ENCODE measurements at places on chromosomes 3 and 15.

- DNase-seq = no peak
Measured at GRCh38 chr15:58336161-58336560, 95.6 kb upstream of the LIPC start.

DNA sequence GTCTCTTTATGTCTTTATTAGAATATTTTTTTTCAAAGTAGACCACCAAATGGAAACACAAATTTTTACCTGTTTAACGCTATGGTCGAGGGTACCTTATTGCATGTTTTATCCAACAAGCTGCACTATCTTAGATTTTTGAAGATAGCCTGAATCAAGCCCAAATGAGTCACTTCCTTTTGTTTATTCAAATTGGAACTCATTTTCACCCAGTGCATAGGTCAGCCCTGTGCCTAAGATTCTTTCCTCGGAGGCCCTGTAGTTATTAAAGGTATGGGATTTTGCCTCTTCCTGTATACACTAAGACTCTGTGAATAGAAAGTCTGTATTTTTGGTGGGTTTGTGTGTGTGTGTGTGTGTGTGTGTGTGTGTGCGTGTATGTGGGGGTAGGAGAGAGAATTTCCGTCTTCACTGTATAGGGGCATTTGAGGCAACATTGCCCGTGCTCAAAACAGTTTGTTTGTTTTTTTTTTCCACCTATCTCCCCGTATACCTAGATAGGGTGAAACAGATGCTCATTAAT lies 358.0 kb upstream of the CADM2 start:
- no peak for DNase-seq

DNA sequence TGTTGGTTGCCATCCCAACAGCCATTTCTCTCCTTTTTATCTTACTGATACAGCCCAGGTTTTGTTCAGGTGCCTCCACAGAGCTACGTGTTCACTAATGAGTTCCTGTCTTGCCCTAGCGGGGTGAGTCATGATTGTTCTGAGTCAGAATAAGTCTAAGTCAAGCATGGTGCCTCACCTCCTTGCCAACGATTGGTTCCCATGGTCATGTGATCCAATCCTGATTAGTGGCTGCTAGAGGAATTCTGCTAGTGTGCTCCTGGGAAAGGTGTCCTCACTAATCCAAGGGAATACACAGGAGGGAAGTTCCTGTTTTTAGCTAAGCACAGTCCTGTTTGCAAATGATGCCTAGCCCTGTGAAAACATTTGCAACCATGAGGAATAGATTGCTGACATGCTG lies 99.8 kb downstream of the NSUN3 start:
- no peak for DNase-seq

DNA sequence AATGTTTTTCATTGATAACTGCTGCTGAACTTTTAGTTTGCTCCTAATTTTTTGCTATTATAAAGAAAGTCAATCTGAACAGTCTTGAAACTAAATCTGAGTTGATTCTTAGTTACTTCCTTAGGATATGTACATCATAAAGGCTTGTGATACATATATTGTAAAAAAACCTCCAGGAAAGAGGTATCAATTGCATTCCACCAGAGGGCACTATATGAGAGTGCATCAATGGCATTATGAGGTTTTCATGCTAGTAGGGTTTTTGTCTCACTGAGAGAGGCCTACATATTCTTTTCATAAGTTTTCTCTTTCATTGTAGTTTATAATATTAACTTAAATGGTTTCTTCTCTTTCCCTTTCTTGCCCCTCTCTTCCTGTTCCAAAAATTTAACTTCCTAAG lies 46.9 kb downstream of the PIK3R4 start:
- DNase-seq = peak; percentile 30

- no peak for DNase-seq
Measured at GRCh38 chr3:147406028-147406931, at the start of gene ZIC4. Gene ZIC4, minus strand, starts transcription at chr3:147406543. Its CDS starts 3,746 bp downstream, at chr3:147402797.

DNA sequence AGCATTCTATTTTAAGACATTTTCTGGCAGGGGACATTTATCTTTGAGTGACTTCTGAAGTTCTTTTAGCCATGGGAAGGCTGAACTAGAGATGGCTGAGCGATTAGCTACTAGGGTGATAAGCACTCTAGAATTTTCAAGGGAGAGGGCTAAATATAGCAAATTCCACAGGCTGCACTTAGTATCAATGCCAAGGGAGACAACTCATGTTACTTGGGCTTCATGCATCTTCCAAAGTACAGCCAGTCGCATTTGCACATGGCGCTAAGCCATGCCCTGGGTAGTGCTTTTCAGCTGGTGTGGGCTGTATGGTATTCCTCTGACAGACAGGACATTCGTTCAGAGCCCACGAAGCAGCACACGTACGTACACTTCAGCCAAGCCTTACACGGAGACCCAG lies 69.6 kb downstream of the RYR3 start:
- DNase-seq = no peak

DNA sequence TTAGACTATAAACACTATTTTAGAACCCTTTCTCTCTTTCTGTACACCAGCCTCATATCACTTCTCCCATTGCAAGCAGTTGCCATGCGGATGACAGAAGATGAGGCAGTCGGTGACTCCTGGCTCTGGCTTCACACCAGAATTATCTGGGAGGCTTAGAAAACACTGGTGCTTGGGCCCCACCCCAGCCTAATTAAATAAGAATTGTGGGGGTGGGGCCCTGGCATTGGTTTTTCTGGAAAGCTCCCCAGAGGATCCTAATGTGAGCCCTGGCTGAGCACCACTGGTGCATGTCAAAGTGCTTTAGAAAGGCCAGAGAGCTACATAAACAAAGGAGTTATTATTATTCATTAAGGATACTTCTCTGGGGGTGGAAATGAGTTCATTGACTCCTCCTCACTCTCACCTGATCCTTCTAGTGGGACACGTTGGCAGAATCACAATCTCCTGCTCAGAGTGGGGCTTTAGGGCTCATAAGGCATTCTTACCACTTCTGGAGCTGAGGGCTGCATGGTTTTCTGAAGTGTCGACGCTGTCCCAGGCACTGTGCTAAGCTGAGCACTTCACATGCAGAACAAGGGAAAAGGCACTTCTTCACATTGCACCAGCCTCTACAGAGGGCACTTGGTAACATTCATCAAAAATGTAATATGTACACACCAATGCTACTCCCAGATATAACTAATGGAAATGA lies 188.5 kb upstream of the TLE3 start:
- DNase-seq = no peak

- DNase-seq = no peak
Measured at GRCh38 chr15:68369931-68370767, 61.8 kb downstream of the ITGA11 start.

DNA sequence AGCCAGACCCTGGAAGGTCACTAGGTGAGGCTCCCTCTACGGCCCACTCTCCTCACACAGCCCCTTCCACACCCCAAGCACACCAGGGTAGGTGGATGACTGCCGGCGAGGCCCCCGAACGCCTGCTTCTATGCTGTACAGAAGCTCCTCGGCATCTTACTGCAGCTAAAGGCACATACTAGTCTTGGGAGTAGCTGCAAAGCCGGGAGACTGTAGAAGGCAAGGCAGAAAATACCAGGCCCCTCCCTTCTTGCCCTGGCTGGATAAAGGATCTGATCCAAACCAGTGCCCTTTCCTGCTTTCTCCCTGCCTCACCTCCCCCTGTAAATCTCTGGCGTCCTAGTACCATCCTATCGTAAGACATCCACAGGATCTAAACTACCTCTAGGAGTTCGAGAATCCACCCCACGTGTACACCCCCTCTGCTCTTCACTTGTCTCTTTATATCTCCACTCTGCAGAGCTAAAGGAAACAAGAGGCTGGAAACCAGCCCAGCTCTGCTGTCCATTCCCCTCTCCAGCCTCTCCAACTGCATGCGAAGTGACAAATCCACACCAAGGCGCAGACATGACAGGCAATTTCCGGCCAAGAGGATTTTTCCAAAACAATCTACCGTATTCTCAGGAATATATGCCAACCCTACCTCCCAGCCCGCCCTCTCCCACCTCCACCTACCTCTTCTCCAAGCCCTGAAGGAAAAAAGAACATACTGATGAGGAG lies 11.8 kb downstream of the TNK2 start:
- DNase-seq = peak; percentile 72

DNA sequence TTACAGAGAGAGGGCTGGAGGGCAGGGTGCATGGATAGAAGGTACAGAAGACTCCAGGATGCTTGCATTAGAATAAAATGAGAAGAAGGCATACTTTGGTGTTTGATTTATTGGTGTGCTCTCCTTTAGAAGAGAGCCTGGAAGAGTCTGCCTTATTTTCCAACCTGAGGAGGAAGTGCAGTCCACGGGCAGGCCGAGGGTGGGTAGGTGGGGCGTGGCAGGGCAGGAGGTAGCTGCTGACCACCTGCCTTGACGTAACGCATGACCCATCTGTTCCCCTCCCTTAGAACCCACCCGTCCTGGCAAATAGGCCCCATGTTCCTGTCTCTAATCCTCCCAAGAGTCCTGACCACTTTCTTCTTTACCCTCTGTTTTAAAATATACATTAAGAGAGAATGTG lies 222.3 kb upstream of the LYSMD4 start:
- DNase-seq = no peak

DNA sequence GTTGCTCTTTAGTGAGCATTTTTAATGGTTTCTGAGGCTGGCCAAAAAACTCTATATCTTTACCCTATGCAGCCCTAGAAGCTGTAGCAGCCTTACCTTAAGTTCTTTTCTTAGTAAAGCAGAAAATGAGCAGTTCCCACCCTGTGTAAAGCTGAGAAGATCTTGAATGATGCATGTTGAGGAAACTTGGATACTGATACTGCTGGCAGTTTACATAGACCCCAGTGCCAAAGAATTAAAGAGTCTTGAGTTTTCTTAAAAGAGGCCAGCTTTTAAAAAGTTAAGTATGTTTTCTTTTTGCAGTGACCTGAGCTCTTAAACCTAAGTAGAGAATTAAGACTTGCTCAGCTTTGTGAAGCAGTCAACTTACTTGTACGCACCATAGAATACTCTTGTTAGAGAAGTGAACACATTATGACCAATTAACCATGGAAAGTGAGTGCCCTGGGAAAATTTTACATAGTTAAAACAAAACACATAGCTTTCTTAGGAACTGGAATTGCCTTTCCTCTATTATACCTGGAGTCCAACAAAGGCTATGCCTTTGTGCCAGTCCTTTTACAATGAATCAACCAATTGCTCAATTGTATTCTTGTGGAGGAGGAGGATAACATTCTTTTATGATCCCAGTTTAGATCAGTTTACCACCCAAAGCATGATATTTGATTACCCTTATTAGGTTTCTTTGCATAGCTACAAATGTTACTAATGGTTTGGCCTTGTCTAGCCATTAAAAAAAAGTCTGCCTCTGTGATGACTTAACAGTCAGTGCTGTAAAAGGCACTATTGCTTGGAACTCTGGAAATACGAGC lies 28.4 kb downstream of the PLS1 start:
- peak; percentile 69 for DNase-seq

- no peak for DNase-seq
Measured at GRCh38 chr15:101129851-101130380, 121.9 kb downstream of the CHSY1 start.
